ENCODE measurements at places on chromosomes 4 and X. TPM values are rescaled to one million over a fixed set of nuclear protein-coding genes. Genes with fewer than 3 reads are reported as not detected.

DNA sequence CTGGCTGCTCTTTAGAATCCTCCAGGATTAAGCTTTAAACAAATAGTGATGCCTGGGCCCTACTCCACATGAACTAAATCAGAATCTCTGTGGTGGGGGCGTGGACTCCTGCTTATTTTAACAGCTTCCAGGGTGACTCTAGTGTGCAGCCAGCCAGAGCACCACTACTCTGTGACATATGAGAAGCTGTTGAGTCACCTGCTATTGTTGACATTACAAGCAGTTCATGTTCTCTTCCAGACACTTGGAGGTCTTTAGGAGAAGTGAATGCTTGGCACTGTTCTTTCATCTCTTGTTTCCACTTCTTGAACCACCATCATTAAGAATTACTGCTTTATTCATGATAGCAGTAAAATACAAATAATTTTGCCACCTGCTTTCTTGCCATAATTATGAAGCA is 426 bp upstream of the C4orf51 start:
- H3K4me3 ChIP-seq = no peak overlapping the region
- DNase-seq = no peak
- H3K27me3 ChIP-seq = no peaks in the 10 kb centered on the region
- H3K36me3 ChIP-seq = no peaks in the 10 kb centered on the region
- no peak overlapping the region for H3K27ac ChIP-seq
- no peaks in the 10 kb centered on the region for H3K4me1 ChIP-seq

DNA sequence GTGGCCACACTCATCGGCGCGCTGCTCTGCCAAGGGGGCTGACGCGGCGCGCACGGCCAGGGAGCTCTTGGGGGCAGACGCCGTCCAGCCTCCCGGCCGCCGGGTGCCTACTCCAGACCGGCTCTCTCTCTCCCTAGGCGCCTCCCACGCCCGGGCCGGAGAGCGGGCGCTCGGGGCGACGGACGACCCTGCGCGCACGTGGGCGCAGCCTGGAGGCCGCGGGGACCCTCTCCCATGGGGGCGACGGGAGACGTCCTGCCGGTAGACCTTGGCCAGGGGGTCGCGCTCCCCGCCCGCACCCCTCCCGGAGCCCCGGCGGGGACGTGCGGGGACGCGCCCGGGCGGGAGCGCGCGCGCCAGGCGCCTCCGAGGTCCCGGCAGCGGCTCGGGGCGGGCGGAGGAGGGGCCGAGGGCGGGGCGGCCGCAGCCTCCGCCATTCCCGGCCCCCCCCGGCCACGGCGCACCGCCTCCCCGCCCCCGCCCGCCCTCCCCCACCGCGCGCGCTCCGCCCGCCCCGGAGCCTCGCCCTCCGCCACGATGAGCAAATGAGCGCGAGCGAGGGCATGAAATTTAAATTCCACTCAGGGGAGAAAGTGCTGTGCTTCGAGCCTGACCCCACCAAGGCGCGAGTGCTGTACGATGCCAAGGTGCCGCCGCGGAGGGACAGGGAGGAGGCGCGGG is at the start of gene MSL3:
Gene MSL3, plus strand, starts transcription at position 519 of the 681 bp plus-strand sequence. Its CDS starts 27 bp downstream, at position 546.
- peak within 1 kb of the TSS; percentile 88 for H3K4me3 ChIP-seq
- peak; percentile 73 for DNase-seq
- no peaks in the 10 kb centered on the region for H3K27me3 ChIP-seq
- H3K36me3 ChIP-seq = no peaks in the 10 kb centered on the region
- H3K4me1 ChIP-seq = no peaks in the 10 kb centered on the region

The RADX gene
- 1.2 TPM for total RNA-seq

The PHOX2B gene
- total RNA-seq = 1.5 TPM

DNA sequence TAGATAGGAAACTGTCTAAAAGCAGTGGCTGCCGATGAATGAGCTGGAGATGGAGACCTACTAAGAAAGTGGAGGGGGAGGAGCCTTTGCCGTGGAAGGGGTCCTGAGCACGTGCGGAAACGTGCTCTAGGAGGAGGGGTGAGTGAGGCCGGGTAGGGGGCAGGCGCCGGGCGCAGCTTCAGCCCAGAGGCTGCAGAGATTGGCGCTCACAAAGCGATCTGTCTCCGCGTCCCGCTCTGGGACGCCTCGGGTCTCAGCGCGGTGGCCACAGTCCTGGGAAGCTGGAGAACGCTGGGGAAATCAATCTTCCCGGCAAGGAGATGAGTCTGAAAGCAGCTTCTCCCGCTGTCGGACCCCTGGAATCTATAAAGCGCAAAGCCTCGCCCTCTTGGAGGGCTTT is 444 bp upstream of the ARHGAP6 start:
- H3K27ac ChIP-seq = peak overlapping the region; percentile 70
- no peaks in the 10 kb centered on the region for H3K36me3 ChIP-seq
- no peaks in the 10 kb centered on the region for H3K4me1 ChIP-seq

The SMIM10L2A gene
- not detected for total RNA-seq

The DMP1 gene
- not detected for total RNA-seq

The KLKB1 gene
- total RNA-seq = 7.5 TPM

DNA sequence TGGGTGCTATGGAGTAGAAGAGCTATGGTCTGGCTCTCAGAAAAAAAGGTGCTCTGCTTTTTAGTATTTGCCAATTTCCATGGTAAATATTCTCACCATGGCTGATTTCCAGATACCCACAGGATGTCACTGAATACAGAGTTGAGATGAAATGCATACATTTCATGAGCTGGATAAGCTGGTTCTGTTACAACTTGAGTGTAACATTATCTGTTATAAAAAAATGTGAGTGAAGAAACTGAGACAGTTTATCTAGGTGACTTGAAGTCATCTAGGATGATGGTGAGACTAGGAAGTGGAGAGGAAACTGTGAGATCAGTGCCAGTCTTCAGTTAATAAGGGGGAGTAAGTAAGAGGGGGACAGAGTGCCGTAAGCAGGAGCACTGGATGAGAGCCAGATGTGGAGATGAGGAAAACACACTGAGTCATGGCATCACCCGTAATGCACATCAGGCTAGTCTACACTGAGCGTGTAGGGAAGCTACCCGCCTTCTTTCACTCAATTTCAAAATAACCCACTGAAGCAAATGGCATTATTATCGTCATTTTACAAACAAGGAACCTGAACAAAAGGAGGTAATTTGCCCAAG is 5.0 kb downstream of the HPSE start:
- peaks cover 8% of the 10 kb centered on the region for H3K4me1 ChIP-seq
- no peak for DNase-seq
- H3K27ac ChIP-seq = no peak overlapping the region
- H3K27me3 ChIP-seq = no peaks in the 10 kb centered on the region

The CPXCR1 gene
- total RNA-seq = not detected

GRCh38 chr4:168797194-168797593 is 212.9 kb downstream of the CBR4 start:
- no peaks in the 10 kb centered on the region for H3K36me3 ChIP-seq
- H3K4me1 ChIP-seq = peaks cover 13% of the 10 kb centered on the region
- no peak for DNase-seq
- no peak overlapping the region for H3K27ac ChIP-seq
- H3K4me3 ChIP-seq = no peak overlapping the region

DNA sequence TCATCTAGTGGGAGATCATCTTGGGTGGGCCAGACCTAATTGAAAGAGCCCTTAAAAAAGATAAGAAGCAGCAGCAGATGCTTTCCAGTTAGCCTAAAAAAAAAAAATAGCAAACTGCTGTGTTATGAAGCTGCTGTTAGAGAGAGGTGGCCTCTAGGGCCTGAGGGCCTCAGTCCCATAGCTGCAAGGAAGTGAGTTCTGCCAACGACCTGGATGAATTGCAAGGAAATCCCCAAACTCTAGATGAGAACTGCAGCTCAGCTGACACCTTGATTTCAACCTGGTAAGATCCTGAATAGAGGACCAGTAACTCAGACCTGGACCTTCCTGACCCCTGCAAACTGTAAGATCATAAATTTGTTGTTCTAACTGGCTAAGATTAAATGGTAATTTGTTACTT is 275.2 kb downstream of the TENM3 start:
- no peaks in the 10 kb centered on the region for H3K36me3 ChIP-seq
- H3K27ac ChIP-seq = no peak overlapping the region
- H3K27me3 ChIP-seq = no peaks in the 10 kb centered on the region
- H3K4me3 ChIP-seq = no peak overlapping the region
- H3K4me1 ChIP-seq = no peaks in the 10 kb centered on the region

DNA sequence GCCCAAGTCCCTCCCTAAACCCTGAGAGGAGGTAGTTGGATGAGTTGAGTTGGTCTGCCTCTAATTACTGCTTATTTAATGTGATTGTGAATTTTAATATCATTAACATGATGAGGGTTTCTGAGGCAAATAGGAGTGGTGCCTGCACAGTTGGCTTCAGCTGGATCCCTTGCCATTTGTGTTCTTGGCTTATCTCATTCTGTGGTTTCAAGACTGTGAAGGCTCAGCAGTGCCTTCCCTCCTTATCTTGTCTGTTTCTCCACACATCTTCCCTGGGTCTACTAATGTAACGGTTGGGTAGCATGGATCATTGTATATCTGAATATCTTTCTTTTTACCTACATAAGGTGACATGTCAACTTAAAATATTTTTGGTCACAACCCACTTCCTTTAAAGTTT is 1.6 kb upstream of the SLC10A4 start:
- no peak overlapping the region for H3K27ac ChIP-seq
- peaks cover 10% of the 10 kb centered on the region for H3K4me1 ChIP-seq
- H3K36me3 ChIP-seq = no peaks in the 10 kb centered on the region
- H3K4me3 ChIP-seq = no peak overlapping the region

- H3K27me3 ChIP-seq = no peaks in the 10 kb centered on the region
- no peaks in the 10 kb centered on the region for H3K36me3 ChIP-seq
- H3K27ac ChIP-seq = no peak overlapping the region
- DNase-seq = no peak
Measured at GRCh38 chr4:152646221-152646620, 33.6 kb downstream of the TMEM154 start.

GRCh38 chr4:105895583-105896460 is 551 bp downstream of the NPNT start:
- no peaks in the 10 kb centered on the region for H3K27me3 ChIP-seq
- DNase-seq = peak; percentile 59
- H3K36me3 ChIP-seq = no peaks in the 10 kb centered on the region

DNA sequence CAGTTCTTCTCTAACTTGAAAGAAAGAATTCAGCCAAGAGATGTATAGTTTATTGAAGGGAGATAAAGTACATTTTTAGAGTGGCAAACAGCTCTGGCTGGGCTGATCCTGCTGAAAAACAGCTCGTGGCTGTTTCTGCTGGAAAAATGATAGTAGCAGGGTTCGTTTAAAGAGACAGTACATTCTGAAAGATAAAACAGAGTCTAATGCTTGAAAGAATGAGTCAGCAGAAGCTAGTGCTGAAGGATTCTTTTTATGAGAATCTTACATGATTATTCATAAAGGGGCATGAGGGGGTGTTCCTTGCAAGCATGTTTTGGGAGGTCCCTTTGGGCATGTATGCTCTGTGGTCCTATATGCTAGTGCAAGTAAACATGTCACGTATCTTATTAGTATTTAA is 790.0 kb downstream of the PCDH18 start:
- no peak overlapping the region for H3K4me3 ChIP-seq
- no peaks in the 10 kb centered on the region for H3K4me1 ChIP-seq
- H3K27me3 ChIP-seq = no peaks in the 10 kb centered on the region
- DNase-seq = no peak

DNA sequence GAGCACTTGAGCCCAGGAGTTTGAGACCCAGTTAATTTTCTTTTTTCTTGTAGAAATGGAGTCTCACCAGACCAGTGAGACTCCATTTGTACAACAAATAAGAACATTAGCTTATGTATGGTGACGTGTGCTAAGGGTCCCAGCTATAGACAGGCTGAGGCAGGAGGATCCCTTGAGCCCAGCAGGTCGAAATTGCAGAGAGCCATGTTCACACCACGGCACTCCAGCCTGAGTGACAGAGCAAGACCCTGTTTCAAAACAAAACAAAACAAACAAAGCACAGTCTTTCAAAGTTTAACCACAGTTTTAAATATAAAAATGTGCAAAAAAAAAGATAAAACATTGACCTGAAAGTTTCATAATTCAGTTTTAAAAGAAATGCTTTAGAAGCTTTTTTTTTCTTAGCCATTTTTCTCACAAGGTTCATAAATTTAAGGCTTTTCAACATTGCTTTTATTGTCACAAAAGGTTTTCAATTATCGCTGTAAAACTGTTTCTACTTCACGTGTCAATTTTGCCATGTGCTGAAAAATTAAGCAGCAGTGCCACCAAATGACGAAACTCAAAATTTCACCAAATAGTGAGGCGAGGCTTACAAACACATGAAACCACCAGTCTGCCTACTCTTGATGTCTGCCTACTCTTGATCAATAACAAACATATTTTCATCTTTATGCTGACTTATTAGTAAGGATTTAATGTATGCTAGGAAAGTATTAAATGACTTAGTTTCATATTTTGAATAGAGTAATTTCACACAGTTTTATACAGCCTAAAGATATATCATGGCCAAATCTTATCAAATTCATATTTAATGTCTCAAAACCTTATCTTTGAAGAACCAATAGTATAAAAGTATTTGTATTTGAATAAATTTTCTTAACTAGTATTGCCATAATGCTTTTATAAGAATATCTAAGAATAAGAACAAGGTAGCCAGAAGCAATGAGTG is 126.3 kb downstream of the NEK1 start:
- no peaks in the 10 kb centered on the region for H3K27me3 ChIP-seq
- H3K4me1 ChIP-seq = no peaks in the 10 kb centered on the region
- H3K4me3 ChIP-seq = no peak overlapping the region
- no peak for DNase-seq
